Stimulated activated CD4-positive, alpha-beta T cell treated with anti-CD3 and anti-CD28 coated beads, Interleukin-1b, Interleukin-23, amount 100 ng/mL, for 4 hours (primary cell): ENCODE measurements at places on chromosomes 1 and 21.

DNA sequence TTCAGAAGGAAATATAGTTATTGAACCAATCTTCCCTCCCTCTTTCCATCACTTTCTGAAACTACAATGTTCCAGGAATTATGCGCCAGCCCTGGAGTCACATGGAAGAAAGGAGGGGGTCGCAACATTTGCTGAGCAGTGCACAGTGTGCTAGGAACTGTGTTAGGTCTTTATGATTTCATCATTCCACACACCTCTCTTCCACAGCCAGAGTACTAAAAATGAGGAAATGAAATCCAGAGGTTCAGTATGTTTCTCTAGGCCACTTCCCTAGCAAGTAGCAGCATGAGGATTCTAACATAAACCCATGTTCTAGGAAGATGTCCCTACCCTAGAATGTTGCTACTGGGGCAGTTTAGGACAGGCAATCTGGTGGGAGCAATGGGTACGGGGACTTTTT is 158.1 kb downstream of the SLC45A1 start:
- DNase-seq, result no peak

DNA sequence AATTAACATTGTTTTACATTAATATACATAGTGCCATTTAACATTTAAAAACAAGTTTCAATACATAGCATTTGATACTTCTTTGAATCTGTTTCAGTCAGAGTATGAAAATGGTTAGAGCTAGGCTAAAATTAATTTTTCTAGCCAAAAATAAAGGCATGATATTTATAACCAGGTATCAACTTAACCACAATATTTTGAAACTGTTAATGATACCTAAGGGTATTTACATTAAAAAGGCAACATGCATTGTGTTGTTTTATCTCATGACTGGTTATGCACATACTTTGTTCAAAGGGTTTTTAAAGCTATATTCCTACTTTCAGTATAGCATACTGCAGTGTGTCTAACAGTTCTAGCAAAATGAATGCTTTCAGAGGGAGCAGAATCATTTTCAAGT is 130.0 kb downstream of the HS2ST1 start:
- no peak for DNase-seq

DNA sequence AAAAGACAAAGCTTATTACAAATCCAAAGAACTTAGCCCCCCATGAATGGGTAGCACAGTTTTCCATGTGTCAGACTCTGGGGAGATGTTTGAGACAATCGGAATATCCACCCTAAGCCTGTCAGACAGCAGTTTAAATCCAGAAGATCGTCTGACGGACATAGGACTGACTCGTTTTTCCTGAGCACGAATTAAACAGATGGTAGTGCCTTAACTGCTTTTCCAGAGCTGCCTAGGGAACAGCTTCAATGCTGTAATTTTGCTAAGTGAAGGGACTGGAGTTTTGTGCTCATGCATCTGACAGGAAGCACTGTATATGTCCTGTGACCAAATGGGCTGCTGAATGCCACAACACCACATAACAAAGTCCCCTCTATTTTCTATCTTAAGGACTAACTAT is 48.6 kb downstream of the PCNX2 start:
- no peak for DNase-seq

DNA sequence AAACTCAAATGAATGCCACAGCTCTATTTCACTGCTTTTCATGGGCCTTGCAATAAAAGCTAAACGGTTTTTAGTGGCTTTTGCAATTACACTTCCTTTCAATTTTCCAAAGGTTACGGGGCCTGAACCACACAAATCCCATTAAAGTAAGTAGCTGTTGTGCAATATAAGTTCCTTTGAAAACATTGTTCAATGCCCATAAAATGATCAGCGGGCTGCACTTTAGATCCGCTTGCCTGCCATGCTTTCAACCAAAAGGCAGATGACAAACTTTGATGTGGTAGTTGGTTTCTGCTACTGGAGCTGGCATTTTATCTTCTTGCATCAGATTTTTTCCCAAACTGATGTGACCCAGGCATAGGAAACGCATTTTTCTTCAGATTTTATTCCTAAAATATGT is 50.2 kb downstream of the PRRX1 start:
- no peak for DNase-seq

- no peak for DNase-seq
Observed at GRCh38 chr21:46110499-46111192, 12.7 kb downstream of the COL6A2 start.

DNA sequence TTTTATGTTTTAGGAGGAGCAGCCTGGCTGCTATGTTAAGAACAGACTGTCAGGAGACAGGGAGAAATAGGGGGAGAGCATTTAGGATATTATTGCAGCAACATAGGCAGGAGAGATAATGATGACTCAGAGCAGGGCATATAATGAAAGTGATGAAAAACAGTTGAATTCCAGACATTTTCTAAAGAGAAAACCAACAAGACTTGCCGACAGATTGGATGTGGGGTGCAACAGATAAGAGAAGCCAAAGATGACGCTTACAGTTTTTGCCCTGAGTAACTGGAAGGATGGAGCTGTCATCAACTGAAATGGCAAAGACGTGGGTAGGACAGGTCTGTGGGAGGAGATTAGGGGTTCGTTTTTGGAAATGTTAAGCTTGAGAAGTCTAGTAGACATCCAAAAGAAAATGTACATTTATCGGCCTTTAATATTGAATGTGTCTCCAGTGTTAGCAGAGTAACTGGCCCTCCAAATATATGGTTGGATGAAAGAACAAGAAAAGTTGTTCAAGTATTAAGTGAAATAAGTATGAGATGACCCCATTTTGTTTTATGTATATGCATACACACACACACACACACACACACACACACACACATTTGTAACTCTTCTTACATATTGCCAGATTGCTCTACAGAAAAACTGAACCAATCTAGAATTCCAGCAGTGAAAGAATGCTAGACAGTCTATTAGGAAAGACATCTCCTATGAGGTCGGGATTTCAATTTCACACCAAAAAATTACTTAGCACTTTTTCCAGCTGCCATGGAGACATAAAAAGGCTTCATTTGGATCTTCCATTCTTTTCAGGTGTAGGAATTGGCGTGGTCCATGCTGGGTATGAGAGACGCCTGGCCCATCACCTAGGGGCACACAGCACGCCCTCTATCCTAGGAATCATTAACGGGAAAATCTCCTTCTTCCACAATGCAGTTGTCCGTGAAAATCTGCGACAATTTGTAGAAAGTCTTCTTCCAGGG is 17.2 kb downstream of the DNAJC16 start:
- no peak for DNase-seq

DNA sequence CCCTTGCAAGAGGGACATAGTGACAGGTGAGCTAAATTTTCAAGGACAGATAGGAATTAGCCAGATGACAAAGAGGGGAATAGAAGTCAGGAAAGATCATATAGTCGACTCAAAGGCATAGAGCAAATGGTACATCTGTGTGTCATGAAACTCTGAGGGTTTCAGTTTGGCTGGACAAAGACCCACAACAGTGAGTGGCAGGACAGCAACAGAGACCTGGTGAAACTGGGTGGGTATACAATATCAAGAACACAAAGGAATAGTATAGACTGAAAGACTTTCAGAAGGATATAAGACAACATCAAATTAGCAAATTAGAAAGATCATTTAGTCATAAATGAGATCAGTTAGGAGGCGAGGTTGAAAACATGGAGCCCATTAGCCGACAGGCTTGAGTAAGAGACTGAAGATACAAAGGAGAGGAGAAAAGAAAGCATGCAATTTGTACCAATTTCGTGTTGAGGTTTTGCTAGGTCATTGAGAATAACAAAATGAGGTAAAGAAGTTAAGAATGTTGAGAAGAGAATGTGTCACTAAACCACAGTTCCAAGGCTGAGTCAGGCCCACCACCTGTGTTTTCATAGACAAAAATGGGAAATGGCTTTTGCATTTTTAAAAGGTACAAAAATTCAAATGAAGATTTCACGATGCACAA is 213.8 kb downstream of the HHIPL2 start:
- DNase-seq, result no peak

DNA sequence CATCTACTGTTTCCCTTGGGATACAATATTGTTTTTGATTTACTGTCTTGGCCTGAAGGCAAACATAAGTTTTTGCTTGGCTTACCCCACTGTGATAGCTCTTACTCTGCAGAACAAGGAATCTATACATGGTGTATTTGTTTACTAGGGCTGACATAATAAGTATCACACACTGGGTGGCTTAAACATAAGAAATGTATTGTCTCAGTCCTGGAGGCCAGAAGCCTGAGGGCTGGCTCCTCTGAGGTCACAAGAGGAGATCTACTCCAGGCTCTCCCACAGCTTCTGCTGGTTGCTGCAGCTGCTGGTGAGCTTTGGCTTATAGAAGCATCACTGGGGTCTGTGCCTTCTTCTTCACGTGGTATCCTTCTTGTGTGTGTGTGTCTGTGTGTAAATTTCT is 30.7 kb upstream of the IGSF5 start:
- no peak for DNase-seq

DNA sequence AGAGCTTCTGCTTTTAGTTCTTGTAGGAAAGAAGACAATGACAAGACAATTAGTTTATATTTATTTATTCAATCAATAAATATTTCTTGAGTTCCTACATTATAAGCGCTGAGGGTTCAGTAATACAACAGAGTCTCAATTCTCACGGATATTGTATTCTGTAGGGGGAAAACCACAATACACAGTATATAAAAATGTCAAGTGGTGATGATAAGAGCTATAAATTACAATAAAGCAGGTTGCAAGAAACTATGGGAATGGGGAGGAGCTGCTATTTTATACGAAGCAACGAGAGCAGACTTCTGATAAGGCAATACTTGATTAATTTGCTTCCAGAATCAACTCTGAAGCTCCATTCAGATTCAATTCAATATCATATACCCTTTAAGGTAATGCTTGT is 10.6 kb upstream of the XCL1 start:
- DNase-seq, result no peak

DNA sequence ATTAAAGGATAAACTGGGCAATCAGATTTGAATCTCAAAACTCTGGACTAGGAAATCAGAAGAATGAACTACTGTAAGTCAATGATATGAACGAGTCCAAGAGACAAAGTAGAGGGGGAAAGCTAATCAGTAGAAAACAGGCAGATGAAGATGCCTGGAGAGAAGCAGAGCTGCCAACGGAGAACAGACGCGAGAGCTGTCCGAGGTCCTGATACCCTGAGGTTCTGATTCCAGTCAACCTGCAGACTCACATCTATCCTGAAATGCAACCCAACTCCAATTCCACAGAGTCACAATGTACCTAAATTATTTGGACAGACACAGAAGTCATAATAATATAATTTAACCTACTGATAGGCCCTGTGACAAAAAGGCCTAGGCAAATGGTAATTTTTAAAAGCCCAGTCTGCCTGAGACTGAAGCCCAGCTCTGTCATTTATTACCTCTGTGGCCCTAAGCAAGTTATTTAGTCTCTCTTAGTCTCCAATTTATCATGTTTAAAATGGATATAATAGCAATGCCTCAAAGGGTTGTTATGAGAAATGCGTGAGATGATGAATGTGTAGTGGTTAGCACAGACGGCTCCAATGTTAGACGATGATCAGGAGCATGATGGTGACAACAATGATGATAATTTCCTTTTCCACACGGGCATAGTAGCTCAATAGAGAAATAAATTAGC is 33.4 kb downstream of the RGS7 start:
- DNase-seq, result no peak

- DNase-seq, result no peak
Observed at GRCh38 chr1:33818071-33818470, 45.8 kb upstream of the HMGB4 start.

- no peak for DNase-seq
Observed at GRCh38 chr1:189803364-189803763, 674.3 kb downstream of the BRINP3 start.

GRCh38 chr1:34907487-34908090 is 21.9 kb downstream of the DLGAP3 start:
- no peak for DNase-seq

GRCh38 chr21:22224261-22224660 is 1226.1 kb downstream of the NCAM2 start:
- DNase-seq, result no peak

- DNase-seq, result no peak
Observed at GRCh38 chr1:230979389-230979716, 459 bp downstream of the ARV1 start.
